CD4-positive, alpha-beta T cell treated with Interleukin-6 at 100 ng/mL for 8 hours (primary cell): ENCODE measurements at places on chromosomes 2 and 18.

DNA sequence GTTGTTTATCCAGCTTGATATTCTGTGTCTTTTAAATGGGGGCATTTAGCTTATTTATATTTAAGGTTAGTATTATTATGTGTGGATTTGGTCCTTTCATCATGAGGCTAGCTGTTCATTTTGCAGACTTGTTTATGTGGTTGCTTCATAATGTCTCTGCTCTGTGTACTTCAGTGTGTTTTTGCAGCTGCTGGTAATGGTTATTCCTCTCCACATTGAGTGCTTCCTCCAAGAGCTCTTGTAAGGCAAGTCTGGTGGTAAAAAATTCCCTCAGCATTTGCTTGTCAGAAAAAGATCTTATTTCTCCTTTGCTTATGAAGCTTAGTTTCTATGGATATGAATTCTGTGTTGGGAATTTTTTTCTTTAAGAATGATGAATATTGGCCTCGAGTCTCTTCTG lies 47.8 kb upstream of the NT5C1B start:
- DNase-seq, result no peak

DNA sequence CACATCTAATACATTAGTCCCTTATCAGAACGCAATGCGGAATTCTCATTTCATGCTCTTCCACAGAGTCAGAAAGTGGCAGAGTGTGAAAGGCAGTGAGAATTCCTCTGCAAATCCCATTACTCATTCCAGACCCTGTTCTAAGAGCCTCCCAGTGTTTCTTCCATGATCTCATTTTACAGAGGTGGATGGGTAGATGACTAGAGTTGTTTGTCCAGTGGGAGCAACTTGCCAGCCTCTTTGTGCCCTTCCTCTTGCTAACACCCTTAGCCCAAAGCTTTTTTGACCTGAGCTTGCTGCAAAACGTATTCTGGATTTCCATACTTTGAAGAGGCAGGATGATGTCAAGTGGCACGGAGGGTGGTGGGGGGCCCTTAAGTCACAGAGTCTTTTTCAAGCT lies 467.7 kb upstream of the RGPD4 start:
- no peak for DNase-seq

GRCh38 chr18:80132180-80132812 lies 23.2 kb downstream of the ADNP2 start:
- DNase-seq, result no peak

- no peak for DNase-seq
Observed at GRCh38 chr2:10507106-10507505, 59.0 kb upstream of the ODC1 start.

GRCh38 chr2:36404754-36405153 lies 49.2 kb downstream of the CRIM1 start:
- DNase-seq, result no peak

- DNase-seq, result no peak
Observed at GRCh38 chr18:10973567-10974203, 175.7 kb downstream of the PIEZO2 start.

DNA sequence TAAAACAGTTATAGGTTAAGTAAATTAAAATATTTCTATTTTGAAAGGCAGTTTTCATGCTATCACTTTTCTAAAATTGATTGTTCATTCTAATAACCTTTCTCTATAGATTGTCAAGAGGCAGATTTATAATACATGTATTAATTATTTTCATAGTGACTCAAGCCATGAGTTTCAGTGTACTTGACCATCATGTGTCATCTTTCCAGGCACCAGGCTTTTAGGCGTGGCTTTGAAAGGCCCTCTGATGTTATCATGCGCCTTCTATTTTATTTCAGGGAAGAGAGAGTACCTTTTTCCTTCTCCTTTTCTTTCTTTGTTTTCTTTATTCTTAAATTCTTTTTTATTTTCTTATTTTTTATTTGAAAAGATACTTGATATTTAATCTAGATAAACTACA lies 128.3 kb upstream of the ETAA1 start:
- no peak for DNase-seq

GRCh38 chr2:171479154-171479814 lies 43.0 kb upstream of the CYBRD1 start:
- no peak for DNase-seq

- DNase-seq, result no peak
Observed at GRCh38 chr2:67883316-67884087, 179.3 kb downstream of the C1D start.

- DNase-seq, result no peak
Observed at GRCh38 chr18:22318745-22319407, 98.8 kb downstream of the CTAGE1 start.

DNA sequence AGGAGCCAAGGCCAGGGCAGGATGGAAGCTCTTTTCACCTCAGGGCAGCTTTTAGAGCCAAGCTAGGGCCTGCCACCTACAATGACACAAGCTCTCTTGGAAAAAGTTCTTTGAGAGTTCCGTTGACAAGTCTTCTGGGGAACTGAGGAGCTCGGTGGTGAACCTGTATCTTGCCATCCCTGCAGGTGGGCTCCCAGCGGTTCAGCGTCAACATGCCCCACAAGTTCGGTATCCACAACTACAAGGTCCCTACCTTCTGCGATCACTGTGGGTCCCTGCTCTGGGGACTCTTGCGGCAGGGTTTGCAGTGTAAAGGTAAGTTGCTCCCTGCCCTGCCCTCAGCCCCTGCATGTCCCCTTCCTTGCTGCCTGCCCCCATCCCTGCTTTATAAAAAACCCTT lies 312.8 kb upstream of the EPAS1 start:
- no peak for DNase-seq

- no peak for DNase-seq
Observed at GRCh38 chr2:137133225-137133624, 367.9 kb downstream of the THSD7B start.

DNA sequence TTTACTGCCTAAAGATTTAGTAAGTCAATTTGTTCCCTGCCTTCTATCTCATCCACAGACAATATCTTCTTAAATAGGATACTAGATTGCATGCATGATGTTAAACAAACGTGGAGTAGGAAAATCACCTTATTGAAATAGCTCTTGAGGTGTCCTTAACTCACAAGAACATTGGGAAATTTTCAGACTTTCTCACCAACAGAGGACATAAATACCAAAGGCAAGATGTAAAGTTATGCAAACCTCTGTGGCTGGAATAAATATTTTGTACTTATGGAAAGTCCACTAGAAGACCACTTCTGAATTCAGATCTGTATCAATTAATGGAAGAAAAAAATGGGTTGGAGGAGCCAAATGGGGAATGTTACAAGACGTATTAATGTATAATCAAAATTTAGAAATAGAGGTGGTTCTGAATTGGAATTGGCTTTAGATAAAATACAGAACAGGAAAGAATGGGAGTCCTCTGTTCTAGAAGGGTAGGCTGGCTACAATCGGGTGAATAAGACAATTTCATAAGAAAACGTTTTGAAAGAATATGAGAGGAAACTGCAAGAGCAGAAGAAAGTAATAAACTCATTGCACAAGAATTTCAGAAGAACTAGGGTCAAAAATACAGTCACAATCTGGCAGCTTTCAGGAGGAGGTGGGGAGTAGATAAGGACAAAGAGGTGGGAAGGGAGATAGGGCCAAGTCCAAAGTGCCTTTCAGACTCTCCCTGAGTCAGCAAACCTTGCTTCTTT lies 69.3 kb upstream of the FN1 start:
- no peak for DNase-seq

DNA sequence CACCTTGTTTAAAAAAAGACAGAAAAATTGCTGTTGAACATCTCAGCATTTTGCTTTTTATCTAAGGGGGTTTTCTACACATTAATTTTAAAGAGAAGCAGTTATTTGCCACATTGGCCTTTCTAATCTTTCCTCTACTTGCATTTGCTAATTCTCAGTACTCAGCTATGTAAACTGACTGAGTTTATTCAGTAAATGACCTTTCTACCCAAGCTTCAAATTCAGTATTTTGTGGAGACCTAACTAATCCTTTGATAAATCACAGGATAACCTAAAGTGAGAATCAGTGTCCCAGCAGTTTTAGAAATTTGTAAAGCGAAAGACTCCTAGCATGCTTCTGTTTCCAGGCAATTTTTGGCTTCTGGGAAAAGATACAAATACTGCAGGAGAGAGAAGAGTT lies 288.4 kb downstream of the ASXL3 start:
- DNase-seq, result no peak

- DNase-seq, result no peak
Observed at GRCh38 chr2:224126003-224126402, 86.9 kb upstream of the SERPINE2 start.
